ENCODE measurements at places on chromosomes 7 and 10.

DNA sequence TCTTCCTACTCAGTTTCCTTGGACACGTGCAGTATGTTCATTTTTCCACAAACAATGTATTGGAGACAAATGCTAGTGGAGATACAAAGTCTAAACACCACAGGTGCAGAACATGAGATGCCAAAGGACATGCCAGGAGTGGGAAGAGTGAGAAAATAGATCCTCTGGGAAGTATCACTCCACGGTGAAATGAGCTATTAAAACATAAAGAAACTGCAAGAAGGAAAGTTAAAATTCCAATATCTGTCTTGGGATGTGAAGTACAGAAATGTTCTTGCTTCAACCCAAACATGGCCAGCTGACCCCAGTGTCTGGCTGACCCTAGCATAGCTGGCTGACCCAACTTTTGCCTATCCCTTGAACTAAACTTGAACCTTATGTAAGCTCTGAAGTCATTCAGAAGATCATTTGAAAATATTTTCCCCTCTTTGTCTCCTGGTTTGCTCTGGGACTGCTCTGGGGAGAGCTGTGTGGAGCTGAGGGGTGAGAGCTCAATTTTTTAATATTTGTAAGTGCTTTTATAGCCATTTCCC, 59.5 kb downstream of the FZD1 start:
- DNase-seq: no peak

GRCh38 chr7:415646-416525, 103.8 kb downstream of the PDGFA start:
- DNase-seq: no peak

GRCh38 chr10:61869041-61869675, 32.3 kb upstream of the ARID5B start:
- DNase-seq: no peak

DNA sequence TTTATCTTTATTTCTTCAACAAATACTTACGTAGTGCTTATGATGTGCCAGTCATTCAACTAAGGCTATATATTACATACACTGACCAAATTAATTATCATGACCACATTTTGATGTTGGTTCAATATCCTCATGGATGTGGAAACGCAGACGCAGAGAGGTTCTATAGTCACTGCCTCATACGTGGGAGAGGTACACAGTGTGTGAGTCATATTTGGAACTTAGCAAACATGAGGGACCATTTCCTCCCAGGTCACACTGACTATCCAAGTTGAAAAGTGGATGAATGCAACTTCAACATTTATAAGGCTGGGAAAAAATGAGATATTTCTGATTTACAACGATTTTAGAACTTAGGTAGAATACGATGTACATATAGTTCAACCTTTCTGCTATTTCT, 113.6 kb downstream of the PRLHR start:
- DNase-seq: no peak

GRCh38 chr7:80768756-80769155, 130.3 kb downstream of the CD36 start:
- DNase-seq: no peak

DNA sequence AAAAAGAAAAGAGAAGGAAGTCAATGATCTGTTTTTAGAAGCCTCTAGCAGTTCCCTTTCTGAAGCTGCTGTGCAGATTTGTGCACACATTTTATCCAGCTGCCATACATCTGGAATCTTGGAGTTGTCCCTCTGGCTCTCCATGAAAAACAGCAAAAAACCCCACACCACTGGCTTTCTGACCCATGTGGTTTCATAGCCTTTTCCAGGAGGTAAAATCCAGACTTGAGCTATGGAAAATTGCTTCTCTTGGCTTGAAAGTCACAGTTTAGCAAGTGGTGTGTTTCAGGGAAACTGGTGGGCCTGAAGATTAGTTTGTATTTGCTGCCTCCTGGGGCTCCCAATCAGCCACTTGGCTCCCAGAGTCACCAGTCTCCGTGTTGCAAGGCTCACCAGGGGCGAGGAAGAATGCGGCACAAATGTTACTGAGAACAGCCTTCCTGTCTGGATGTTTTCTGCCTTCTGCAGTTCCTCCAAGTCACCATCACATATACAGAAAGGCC, 50.1 kb upstream of the ADRB1 start:
- peak; percentile 42 for DNase-seq

GRCh38 chr10:50322077-50322476, 70.8 kb upstream of the ASAH2 start:
- no peak for DNase-seq

DNA sequence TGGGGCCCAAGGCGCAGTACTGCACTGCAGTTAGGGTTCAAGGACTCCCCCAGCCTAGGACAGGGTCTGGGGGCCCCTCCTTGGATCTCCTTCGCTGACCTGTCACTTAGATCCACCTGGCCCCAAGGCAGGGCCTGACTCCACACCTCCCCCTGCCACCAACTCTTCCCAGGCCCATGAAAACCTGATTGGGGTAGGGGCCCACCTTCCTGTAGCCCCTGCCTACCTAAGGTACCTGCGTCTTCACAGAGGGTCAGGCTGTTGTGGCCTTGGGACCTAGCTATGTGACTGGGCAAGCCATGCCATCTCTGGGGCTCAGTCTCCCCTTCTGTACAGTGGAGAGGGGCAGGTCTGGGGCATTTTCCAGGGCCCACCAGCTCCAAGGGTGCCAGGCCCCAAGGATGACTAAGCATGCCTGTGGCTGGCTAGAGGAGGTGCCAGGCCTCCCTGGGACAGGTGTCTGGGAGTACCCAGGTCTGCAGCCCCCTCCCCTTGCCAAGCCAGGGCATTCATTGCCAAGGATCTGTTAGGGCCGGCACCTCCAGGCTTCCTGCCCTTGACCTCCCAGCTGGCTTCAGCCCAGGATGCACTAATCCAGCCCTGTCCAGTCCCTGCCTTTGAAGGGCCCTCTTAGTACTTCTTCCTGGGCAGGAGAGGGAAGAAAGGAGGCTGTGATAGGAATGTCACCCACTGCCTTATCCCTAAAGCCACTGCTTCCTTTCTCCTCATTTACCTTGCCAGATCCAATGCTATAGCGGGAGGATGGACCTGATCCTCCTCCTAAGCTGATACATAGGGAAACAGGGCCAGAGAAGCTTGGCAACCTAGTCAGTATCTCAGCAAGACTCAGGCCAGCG, 1.3 kb downstream of the LIMK1 start:
- DNase-seq: no peak

GRCh38 chr7:55432939-55433784, 68.0 kb downstream of the LANCL2 start:
- no peak for DNase-seq

DNA sequence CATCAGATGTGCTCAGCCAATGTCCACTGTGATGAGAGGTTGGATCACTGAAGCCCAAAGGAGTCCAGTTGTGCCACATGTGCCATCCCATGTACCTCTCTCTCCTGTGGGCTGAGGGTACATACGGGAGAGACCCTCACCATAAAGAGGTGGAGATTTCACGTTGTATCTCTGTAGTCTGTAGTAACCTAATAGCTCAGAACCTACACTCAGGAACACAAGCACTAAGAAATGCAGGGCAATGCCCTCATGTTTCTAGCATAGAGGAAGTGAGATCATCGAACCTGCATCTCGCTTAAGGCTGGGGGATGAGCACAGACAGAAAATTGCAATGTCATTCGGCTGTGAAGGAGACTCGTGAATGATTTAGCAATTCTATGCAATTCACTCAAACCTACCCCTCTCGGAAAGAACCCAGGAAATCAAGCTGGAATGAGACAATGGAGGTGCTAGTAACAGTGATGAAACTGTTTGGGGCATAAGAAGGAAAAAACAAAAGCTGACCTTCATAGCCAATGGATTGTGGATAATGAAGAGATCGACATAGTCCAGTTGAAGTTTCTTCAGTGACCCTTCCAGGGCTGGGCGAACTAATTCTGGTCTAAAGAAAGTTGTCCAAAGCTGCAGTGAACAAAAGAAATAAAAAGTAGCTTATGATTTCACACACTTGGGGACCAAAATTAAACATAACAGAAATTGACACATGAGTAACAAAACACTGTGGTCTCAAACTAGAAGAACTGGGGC, 80.3 kb upstream of the UCN3 start:
- peak; percentile 96 for DNase-seq

DNA sequence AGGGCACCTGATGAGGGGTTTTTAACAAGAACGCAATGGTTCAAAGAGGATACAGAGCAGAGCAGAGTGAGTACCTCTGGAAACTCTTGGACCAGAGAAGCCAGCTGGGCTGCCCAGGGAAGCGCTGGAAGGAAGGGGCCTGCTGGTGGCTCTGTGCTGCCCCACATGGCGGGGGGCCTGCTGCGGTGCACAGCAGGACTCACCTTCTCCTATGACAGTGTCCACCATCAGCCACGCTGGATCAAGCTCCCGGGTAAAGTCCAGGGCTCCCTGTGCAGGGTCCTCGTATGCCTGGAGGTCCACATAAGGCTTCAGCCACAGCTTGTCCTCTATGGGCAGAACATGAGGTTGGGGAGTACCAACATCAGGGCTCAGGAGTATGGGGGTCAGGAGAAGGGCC, 12.5 kb downstream of the EPHA1 start:
- DNase-seq: no peak

- DNase-seq: no peak
These were observed 51.7 kb upstream of the IFRD1 start for GRCh38 chr7:112398534-112398933.

DNA sequence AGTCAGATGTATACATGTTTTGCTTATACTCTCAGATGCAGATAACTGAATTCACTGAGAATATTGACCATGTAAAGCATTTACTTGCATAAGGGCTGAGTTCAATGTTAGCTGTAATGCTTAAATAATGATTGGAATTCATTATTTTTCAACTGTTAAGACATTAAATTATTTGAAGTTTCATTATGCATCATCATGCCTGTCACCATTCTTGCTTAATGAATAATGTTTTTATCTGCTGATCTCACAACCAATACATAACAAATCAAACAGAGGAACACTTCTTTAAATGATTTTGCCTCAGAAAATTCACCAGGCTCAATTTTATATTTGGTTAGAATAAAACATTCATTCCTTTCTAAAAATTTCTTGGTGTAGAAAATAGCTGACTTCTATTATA, 233.4 kb downstream of the GPR37 start:
- no peak for DNase-seq

- DNase-seq: peak; percentile 12
These were observed 4.6 kb upstream of the USP6NL start for GRCh38 chr10:11616021-11616420.

DNA sequence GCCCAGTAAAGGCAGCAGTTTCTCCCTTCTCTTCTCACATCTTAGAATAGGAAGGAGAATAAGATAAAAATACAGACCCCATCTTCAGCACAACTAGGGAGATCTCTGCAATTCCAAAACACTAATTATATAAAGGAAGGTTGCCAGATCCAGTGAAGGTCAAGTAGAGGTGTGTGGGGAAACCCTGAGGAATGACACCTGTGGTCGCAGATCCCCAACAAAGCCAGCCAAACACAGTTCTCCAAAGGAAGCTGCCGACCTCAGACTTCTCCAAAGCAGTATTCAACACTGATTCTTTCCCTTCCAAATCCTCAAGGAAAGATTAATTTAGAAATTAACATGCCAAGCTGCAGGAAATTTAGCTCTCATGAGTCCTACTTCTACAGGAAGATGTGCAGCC, 62.9 kb upstream of the OIT3 start:
- no peak for DNase-seq

DNA sequence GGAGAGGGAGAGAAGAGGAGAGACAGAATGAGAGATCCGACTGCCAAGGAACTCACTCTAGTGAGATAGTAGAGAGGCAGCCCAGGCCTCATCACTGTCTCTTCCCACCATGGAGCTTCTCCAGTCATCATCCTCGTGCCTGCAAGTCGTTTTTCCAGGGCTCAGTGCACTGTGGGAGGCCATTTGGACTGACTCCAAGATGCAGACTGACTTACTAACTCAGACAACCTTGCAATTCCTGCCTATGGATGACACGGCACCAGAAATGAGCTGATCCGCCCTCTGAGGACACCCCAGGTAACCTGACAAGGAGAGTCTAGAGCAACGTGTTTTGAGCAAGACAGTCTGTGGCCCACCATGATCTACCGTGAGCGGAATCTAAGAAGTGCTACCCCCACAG, 154.9 kb downstream of the GLI3 start:
- no peak for DNase-seq

- no peak for DNase-seq
These were observed 76.0 kb upstream of the FAM20C start for GRCh38 chr7:116188-116981.

- no peak for DNase-seq
These were observed 150.9 kb downstream of the RGS10 start for GRCh38 chr10:119391440-119392251.

- no peak for DNase-seq
These were observed 121.1 kb downstream of the PLPP4 start for GRCh38 chr10:120578134-120578533.

GRCh38 chr7:36151921-36152755, 916 bp upstream of the EEPD1 start:
- DNase-seq: no peak

DNA sequence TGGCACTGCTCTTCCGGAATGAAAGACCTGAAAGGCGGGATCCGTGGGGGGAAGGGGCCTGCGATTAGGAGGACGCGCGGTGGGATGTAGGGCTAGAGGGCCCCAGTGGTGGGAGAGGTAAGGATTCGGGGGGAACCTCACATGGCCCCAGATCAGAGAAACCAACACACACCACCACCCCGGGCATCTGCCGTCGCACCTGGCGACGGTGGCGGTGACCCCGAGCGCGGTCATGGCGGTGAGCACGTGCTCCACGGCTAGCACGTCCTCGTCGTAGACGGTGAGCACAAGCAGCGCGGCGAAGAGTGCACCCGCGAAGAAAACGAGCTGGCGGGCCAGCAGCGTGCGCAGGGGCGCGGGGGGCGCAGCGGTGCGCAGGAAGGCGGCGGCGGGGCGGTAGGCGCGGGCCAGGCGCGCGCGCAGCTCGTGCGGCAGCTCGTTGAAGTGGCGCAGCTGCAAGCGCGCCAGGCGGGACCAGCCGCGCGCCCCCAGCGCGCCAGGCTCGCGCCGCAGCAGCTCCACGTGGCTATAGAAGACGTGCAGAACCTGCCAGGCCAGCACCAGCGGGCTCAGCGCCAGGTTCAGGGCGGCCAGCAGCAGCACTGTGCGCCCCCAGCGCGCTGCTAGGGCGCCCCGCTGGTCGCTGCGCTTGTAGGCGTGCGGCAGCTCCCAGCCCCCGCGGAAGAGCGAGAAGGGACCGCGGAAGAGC, 5.7 kb downstream of the ATG9B start:
- no peak for DNase-seq

DNA sequence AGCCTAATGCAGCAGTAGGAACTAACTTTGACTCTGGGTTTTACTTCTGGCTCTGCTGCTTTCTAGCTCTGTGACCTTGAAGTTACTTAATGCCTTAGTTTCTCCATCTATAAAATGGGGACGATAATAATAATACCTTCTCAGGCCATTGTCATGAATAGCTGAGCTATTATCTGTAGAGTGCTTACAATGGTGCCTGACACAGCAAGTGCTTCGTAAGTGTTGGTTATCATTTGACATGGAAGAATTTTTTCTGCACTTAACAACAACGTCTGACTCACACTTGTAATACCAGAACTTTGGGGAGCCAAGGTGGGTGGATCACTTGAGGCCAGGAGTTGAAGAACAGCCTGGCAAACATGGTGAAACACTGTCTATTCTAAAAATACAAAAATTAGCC, 140.5 kb downstream of the ARL4A start:
- DNase-seq: no peak

GRCh38 chr7:106110238-106110560, 1.9 kb downstream of the SYPL1 start:
- DNase-seq: no peak

All from MV-4-11 (cell line).